Psoas muscle (tissue), 8 donors: ENCODE measurements at places on chromosomes 5 and 9.

DNA sequence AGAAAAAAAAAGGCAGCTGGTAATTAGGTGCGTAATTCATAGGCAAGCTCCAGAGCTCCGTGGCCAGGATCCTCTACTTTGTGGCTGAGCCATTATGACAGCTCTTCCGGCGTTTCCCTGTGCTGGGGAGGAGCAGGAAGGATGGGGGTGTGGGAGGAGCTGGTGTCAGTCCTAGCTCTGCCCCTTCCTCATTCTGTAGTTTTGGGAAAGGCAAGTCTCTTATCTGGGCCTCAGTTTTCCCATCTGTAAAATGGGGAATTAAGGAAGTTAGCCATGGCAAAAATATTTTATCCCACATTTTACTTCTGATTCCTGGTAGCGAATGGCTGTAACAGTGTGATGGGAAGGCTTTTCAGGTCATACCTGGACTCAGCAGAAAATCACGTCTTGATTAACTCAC lies 81.1 kb downstream of the SEC61B start:
- no peak for DNase-seq

- no peak for DNase-seq
These were observed 353.4 kb downstream of the TLE1 start for GRCh38 chr9:81335879-81336421.

DNA sequence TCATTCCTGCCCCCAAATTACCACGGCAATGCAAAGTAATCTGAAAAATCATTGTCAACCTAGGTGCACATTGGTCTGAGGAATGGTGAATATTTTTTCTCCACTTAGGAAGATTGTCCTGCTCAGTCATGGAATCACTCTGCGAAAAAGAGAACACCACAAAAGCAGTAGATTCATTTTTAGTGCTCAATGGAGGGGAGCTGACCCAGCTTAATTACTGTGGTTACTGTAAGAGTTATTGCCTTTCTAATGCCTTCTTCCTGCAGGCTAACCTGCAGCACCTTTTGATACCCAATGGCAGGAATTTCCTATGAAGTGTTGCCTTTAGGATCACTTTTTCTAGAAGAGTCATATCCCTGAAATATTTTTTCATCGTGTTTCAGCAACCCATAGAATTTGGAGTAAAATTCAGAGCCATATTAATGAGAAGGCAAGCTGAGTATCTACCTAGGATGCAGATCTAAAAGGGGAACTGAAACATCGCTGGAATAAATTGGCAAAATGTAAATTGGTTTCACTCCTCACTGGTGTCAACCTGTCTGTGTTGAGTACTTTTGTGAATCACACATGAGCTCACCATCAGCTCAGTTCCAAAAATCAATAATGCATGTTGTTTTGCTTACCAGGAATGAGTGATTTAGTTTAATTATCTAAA lies 464.5 kb downstream of the CSNK1G3 start:
- no peak for DNase-seq

DNA sequence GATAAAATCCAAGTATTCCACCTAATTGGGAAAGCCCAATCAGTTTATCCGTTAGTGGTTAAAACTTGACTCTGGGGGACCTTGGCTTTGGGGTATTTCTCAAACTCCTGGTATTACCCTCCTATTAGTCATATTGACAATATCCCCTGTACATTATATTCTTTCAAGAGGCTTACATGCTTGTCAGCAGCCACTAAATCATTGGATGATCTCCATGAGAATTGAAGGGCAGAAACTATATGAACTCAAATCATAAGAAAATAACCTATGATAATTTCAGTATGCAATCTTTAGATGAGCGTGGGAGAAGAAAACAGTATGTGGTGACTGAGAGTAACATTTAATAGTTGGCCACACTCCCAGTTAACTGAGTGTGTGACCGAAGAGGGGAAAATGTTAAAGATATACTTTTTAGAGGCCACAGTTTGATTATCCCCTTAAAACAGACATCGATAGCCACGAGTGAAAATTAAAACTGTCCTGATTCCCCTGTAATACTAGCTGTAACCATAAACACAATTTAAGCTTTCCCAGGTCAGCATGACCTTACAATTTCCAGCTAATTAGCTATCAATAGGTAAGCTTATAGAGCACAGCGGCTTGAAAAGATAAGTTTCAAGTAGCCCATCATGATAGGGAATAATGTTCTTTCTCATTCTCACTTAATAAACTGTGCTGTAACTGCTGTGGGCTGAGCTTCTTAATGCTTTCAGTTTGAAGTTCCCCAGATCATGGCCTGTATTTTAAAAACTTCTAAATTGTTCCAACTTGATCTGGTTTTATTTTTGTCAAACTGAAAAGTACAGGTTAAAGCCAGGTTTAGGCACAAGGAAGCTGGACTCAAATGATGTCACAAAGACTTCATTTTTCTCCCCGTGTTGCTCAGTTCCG lies 58.6 kb downstream of the PUM3 start:
- DNase-seq = no peak

DNA sequence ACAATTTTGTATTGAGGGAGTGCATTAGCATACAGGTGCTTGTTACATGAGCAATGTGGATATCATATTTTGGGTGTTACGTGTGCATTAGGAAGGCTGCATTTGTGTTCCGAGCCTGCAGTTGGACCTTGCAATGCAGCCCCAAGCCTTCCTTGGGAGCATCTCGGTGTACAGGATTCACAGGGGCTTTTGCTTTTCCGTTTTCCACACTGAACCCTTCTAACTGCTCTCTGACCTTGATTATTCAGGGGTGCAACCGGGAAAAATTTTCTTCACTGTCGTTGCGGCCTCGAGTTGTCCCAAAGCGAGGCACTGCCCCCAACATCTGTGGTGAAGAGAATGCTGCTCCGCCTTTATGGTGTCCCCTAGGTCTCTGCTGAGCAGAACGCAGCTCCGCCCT lies 80.1 kb upstream of the PLEKHG4B start:
- no peak for DNase-seq

- DNase-seq = no peak
These were observed 105.4 kb downstream of the LPAR1 start for GRCh38 chr9:110932863-110933262.

- no peak for DNase-seq
These were observed 60.1 kb downstream of the FOCAD start for GRCh38 chr9:20744036-20744630.

- DNase-seq = no peak
These were observed 35.0 kb downstream of the RANBP17 start for GRCh38 chr5:170896779-170897178.

- DNase-seq = no peak
These were observed 368.4 kb upstream of the GRAMD2B start for GRCh38 chr5:126054577-126055347.
